ENCODE measurements at places on chromosomes 7 and 10. TPM values are rescaled to one million over a fixed set of nuclear protein-coding genes. Genes with fewer than 3 reads are reported as not detected.

CPED1 gene
- total RNA-seq: 41.9 TPM

AKR1C4 gene
- total RNA-seq: not detected

SLC26A4 gene
- total RNA-seq: 0.22 TPM

VAX1 gene
- total RNA-seq: not detected

TYW1B gene
- 6.6 TPM for total RNA-seq

UTF1 gene
- not detected for total RNA-seq

ACBD7 gene
- 0.75 TPM for total RNA-seq

FAM180A gene
- total RNA-seq: 1.1 TPM

SKIDA1 gene
- 1.5 TPM for total RNA-seq

GDF2 gene
- not detected for total RNA-seq
